ENCODE measurements at places on chromosomes 1 and 21.

- ATAC-seq, result peak; percentile 37
These were observed 100.8 kb upstream of the SLC45A1 start for GRCh38 chr1:8217011-8217711.

GRCh38 chr1:40676501-40676900 lies 11.0 kb upstream of the RIMS3 start:
- no peak for ATAC-seq

DNA sequence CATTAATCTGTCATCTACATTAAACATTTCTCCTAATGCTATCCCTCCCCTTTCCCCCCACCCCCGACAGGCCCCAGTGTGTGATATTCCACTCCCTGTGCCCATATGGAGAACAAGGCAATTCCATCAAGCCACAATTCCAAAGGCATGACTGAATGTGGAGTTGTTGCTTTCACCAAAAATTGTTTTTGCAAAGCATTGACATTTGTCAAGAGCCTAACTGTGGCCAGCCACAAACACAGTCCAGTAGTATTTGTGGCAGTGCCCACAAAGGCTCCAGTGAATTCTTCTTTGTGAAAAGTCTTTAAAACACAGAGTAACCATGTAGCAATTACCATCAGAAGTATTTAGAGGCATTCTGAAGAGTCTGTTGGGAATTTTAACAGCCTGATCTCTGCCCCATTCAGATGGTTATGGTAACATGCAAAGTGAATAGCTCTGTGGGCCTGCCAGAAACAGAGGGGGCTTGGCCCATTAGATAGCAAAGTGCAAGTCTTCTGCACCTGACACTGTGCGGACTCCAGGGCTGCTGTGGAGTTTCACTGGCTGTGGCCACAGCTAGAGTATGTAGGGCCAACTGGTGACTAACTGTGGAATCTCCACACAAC lies 11.6 kb upstream of the LRRC53 start:
- ATAC-seq, result no peak

DNA sequence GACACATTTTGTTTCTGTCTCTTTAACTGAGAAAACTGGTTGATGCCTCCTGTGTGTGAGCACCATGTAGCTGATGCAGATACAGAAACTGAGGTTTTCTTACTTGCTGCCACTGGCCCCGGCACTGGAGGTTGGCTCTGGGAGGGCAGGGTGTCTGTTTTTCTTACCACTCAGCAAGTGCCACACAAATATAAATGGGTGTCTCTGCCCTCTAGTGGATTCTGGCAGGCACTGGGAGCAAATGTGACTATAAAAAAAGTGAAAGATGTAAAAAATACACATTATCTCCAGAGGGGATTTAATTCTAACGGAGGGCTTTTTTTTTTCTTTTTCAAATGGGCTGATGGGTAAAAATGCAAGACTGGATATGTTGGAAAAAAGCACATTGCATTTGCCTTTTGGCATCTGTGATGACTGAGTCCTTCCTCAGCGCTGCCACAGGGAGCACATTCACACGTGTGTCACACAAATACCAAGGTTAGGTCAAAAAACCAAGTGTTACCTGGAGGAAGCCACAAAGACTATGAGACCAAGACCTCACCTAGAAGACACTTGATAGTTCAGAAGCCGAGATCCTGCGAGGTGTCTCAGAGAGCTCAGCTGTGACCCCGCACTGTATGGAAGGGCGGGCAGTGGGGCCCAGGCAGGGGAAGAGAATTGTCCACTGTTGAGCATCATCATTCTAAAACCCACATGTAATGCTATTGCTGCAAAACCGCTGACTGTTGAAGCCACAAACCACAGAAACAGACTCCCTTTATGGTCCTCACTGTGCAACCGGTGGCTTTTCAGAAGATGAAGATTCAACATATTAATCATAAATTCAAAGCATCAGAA lies 18.9 kb downstream of the PGBD2 start:
- peak; percentile 65 for ATAC-seq

- ATAC-seq, result no peak
These were observed 20.7 kb upstream of the AHCYL1 start for GRCh38 chr1:109963864-109964263.

GRCh38 chr1:197619008-197619640 lies 156.2 kb downstream of the DENND1B start:
- no peak for ATAC-seq

- ATAC-seq, result no peak
These were observed 284.4 kb downstream of the PCP4 start for GRCh38 chr21:40151611-40152010.

DNA sequence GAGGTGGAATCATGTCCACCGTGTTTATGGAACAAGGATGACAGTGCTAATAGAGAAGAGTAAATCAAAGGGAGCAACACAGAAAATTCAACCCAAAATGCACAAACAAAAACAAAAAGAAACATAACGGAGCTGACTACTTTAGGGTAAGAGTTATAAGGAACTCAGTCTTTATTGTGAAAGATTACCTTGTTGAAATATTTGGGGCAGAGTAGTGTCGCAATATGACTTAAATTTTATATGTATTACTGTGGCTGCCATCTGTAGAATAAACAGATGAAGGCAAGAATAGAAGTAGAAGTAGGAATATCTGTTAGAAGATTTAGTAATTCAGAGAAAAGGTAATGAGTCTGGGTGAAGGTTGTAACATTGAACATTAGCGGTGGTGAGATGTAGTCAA lies 913.9 kb downstream of the BRINP3 start:
- no peak for ATAC-seq

DNA sequence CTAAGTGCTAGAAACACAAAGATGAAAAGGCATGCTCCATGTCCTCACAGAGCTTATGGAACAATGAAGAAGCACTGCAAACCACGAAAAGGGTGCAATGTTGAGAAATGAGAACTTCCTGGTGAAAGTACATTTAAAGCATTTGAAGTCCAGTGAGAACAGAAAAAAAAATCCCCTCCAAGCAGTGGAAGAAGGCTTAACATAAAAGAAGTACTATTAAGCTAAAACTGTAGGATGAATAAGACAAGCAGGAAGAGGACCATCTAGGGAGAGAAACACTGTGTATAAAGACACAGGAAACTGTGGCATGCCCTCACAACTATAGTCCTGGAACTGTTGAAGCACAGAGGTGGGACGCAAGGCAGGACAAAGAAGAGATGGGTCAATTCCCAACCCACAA lies 10.0 kb downstream of the TP53BP2 start:
- no peak for ATAC-seq

DNA sequence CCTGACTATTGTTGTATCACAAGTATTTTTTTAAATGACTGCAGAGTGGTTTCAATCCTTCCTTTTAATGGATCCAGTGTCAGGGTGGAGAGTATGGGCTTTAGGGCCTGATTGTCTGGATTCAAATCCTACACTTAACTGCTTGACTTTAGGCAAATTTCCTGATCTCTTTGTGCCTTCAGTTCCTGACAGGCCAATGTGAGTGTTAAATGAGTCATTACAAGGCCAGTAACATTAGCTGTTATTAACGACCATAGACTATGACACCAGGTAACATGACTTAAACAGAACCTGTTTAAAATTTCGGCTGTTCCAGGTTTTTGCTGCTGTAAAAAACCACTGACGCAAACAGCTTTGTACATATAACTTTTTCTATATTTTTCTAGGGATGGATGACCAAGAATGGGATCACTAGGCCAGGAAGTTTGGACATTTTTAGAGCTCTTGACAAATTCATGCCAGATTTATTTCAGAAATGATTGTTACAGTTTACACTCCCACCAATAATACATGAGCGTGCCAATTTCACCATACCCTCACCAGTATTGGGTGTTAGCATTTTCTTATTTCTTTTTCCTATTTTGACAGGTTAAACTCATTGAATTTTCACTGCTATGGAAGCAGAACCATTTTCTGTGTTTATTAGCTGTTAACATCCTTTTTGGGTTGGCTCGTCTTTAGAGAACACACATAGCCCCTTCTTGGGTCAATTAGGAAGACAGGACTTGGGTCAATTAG lies 11.3 kb downstream of the ZNF362 start:
- ATAC-seq, result peak; percentile 79

DNA sequence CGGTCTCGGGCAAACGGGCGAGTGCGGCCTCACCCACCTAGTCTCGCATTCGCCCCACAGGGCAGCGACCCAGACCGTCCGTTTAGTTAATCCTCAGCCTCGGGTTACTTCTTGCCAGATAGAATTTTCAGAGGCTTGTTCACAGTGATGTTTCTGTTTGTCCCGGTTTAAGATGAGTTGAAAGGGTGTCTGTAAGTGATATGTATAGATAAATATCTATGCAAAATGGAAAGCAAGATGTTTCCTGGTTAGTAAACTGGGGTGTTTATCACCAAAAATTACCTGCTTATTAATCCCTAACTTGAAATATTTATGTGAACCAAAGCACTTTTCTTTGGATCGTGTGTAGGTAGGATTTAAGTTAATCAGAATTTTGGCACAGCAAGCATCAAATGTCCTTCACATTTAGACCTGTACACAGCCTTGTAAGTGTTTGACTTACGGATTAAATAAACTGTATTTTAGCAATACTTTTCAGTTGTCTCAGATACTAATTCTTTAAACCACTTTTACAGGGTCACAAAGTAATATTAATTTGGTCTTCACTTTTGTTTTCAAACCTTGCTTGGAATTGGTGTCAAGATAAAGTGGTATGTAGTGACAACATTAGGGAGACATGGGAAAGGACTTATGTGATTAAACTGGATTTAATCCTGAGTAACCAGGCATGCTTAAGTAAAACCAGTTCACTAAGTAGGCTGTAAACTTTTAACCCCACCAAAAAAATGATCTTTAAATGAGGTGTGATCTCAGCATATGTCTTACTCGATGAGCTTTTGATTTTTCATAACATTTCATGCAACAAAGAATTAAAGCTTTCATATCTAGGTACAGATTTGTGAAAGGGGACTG lies 914 bp downstream of the ZNF326 start:
- ATAC-seq, result peak; percentile 45

- ATAC-seq, result no peak
These were observed 111.2 kb downstream of the FASLG start for GRCh38 chr1:172770071-172770470.

GRCh38 chr1:70234733-70235132 lies 13.6 kb downstream of the SRSF11 start:
- ATAC-seq, result peak; percentile 57

DNA sequence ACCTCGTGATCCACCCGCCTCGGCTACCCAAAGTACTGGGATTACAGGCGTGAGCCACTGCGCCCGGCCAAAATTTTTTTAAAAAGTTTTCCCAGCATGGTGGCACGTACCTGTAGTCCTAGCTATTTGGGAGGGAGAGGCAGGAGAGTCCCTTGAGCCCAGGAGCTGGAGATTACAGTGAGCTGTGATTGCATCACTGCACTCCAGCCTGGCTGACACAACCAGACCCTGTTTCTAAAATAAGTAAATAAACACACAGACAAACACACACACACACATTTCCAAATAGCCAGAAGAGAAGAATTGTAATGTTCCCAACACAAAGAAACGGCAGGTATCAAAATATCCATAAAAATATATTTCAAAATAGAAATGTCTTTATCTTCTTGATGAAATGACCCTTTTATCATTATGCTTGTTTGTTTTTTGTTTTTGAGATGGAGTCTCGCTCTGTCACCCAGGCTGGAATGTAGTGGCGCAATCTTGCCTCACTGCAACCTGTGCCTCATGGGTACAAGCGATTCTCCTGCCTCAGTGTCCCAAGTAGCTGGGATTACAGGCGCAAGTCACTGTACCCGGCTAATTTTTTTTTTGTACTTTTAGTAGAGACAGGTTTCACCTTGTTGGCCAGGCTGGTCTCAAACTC lies 9.3 kb downstream of the HES2 start:
- no peak for ATAC-seq

DNA sequence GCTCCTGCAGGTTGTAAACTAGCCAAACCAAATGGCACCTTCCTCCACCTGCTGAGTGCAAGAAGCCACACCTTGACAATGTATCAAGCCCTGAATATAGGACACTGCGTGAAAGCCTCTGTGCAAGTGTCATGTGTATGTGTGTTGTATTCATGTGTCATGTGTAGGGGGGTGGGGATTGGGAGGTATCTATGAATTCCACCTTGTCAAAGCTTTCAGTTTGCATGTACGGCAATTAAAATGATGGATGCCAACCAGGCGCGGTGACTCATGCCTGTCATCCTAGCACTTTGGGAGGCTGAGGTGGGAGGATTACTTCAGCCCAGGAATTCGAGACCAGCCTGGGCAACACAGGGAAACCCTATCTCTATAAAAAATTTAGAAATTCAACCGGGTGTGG lies 19.8 kb downstream of the CD34 start:
- ATAC-seq, result no peak

DNA sequence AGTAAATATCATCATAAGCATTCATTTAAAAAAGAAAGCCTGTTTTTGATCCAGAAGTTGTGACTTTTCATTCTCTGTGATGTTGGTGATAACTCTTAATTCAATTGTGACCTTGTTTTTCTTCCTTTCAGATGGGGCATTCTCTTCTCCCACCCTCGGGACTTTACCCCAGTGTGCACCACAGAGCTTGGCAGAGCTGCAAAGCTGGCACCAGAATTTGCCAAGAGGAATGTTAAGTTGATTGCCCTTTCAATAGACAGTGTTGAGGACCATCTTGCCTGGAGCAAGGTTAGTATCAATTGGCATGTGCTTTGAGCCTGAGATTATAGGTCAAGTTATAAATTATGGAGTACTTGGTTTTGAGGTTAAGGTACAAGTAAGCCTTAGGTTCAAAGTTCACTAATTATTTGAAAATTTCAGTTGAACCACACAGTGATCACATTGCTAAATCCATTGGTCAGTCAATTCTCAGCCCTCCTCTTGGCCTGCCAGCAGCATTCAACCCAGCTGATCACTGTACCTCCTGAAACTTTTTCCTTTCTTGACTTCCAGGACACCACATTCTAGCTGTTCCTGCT lies 4.1 kb downstream of the PRDX6 start:
- no peak for ATAC-seq

DNA sequence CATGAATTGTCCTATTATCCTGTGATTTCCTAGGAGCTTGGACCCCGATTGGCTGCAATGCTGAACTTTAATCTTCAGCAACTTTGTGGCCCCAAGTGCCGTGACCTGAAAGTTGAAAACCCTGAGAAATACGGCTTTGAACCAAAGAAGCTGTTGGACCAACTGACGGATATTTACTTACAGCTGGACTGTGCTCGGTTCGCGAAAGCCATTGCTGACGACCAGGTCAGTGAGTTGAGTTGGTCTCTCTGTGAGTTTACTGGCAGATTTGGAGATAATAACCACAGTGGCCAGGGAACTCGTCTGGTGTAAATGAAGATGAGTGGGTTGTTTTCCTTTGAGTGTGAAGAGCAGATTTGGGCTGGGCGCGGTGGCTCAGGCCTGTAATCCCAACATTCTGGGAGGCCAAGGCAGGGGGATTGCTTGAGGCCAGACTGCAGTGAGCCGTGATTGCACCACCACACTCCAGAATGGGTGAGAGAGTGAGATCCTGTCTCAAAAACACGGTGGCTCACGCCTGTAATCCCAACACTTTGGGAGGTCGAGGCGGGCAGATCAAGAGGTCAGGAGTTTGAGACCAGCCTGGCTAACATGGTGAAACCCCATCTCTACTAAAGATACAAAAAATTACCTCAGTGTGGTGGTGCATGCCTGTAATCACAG lies 39.1 kb upstream of the KIF1B start:
- ATAC-seq, result no peak

Measured in esophagus mucosa (tissue), 1 donor.